ENCODE measurements at places on chromosomes 5 and 9. TPM values are rescaled to one million over a fixed set of nuclear protein-coding genes. Genes with fewer than 3 reads are reported as not detected.

GRCh38 chr9:121317737-121318630 lies 50.0 kb downstream of the GSN start:
- no peak for DNase-seq

DNA sequence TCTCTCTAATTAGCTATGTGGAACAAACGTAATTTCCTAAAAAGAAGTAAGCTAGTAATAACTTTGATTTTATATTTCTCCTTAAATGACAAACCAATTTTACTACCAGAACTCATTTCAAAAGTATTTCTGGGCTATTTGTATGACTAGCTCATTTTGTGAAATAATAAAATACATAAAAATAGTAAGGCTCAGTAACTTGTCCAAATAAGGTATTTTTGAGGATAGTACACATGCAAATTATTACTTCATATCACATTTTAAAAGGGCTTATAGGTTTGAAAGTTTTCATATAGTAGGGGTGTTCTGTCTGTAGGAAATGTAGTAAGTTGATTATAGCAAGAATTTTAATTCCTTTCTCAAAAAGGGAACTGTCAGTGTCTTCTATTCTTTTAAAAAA lies 26.5 kb downstream of the C9orf85 start:
- no peak for DNase-seq

DNA sequence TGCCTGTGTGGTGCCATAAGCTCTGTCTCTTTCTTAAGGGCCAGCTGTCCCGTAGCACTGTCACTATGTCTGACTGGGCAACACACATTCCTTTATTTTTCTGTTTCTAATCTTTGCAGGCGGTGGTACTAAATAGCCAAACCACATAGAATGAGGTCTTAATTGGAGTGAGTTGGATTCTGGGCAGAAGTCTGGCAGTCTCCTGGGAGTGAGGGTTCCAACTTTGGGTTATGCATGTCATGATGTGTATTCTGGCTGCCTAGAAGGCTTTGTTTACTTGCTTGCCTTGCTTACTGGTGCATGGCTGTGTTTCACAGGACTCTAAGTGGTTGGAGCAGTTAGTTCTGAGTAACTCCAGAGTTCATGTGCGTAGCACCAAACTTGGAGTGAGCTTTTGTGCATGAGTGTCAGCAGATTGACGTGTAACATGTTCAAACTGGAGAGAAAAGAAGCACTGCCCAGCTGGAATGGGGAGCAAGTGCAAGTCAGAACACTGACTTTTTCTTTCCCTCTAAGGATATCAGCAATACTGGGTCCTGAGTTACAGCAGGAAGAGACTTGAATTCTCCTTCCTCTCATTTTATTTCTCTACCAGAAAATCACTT lies 185.8 kb downstream of the PCSK1 start:
- DNase-seq: no peak

DNA sequence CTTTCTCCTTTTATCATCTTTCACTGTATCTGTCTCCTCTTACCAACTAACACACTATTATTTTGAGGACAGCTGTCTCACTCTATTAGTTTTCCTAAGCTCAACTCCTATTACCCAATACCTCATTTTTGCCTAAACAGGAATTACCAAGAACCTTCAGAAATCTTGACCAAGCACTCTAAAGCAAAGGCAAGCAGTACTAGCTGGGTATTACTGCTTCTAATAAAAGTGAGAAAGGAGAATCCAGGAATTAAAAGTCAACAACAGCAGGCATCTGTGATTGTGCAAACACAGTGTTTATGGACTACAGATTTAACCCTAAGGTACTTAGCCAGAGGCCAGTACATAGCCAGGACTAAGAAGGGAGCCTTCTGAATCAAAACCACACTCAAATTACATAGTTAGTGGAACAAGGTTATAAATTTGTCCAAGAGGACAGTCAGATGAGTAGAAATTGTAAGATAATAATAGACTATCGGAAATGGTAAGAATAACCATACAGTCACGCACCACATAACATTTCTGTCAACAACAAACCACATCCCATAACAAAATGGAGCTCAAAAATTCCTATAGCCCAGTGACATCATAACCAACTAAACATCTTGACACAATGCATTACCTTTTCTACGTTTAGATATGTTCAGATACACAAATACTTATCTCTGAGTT lies 8.3 kb downstream of the RFX3 start:
- no peak for DNase-seq

The RNF183 gene
- 0.12 TPM for total RNA-seq

The ZNF300 gene
- total RNA-seq: 0.05 TPM
